GM06990 (cell line): ENCODE measurements at places on chromosomes 12 and 14.

GRCh38 chr12:46404225-46404631 is 31.7 kb upstream of the SLC38A2 start:
- DNase-seq: peak; percentile 30

DNA sequence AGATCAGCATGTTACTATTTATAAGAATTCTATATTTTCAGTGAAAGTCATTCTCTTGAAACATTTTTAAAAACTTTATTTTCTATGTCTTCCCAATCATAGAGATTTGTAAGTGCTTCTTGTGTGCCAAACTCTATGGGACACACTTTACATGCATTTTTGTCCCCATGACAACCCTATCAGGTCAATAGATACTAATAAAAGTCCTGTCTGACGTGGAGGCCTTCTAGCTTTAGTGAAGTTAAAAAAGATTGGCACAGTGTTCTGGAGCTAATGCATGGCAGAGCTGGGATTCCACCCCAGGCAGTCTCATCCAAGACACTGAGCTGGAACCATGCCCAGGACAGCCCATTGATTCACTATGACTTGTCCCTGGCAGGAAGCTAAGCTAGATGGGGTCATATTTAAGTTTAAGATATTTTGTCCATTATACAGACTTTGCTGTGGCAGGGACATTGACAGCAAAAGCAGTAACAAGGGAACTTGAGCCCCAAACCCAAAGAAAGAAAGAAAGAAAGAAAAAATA is 28.1 kb downstream of the TTC6 start:
- DNase-seq: no peak

DNA sequence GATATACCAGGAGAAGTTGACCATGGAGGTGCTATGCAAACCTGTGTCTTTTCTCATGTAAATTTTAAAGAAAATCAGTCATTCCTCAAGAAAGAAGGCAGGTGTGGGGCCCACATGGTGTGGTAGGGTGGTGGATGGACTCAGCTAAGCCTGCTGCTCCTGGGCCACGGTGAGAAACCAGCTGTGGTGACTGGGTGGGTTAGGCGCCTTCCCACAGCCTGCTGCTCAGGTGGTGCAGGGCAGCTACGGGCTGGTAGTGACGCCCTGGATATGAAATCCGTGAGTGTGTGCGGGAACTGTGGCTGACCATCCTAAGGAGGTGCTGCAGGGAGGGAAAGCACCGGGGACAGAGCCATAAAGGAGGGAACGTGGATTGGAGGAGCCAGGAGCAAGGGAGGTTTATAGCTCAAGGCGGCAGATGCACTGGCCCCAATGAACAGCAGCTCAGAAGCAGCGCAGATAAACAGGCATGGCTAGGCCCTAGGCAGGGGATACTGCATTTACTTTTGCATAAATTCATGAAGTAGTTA is 408.8 kb downstream of the FUT8 start:
- no peak for DNase-seq

GRCh38 chr14:51507906-51508511 is 143.7 kb upstream of the FRMD6 start:
- no peak for DNase-seq

DNA sequence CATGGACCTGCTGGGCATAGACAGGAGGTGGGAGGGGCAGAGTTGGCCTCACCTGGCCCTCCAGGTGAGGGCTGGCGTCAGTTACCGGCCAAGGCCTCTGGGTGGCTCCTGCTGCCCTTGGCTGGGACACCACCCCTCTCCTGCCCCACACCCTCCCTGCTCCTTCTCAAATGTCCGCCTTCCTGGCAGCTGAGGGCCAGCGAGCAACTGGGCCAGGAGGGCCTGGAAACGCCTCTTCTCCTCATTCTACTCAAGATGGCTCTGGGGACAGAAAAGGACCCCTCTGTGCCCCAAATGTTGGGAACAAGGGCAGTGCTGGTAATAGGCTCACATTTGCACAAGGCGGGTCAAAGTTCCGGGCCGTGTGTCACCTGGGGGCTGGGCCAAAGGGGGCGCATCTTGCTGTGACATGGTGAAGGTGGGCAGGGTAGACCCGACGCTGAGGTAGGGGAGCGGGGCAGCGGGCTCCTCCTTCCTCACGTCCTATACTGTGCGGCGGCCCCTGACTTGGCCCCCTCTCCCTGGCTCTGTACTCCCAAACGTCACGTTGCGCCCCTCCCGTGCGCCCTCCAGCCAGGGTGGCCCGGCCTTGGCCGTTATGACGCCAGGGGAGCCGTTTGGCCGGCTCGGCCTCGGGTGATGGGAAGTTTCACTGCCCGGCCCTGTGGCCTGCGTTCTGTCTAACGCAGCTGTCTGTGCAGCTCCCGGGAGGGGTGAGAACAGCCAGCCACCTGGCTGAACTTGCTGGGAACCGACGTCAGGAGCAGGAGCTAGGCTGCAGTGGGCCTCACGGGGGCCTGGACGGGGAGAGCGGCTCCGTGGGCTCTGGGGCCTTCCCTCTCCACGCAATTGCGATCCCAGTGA is 18.0 kb upstream of the DLK1 start:
- no peak for DNase-seq

DNA sequence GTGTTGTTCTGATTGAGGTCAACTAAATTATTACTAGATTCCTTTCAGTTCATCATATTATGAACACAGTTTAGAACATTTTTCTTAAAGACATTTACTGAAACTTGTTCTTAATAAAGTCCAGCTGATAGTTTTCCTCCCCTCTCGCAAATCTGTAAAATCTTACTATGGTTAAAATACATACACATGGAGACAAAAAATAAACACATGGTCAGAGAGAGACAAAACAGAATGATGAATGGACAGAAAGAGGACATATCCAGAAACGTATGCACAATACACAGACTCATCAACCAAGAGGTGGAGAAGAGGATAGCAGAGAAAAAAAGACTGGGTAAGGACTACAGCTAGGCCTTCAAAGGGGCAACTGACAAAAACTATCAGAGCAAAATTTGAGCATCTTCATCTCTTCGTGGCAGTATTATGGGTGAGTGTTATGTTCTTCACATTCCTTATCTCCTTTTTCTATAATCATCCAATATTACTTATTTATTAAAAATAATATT is 38.4 kb downstream of the EEA1 start:
- DNase-seq: no peak
